ENCODE measurements at places on chromosomes 5 and 9.

DNA sequence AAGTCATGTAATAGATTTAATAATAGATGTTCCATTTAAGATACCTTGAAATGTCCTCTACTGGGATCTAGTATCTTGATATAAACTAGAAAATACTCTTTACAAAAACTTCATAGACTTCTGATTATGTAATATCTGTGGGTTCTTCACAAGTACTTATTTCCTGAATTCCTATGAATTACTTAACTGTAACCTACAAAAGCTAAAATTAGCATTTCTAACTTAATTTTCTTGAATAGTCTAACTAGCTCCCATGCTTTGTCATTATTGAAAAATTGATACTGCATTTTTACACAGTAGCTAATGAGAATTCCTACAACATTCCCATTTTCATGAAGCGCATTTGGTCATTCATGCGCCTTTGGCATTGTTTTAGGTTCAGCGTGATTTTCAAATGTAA lies 1828.2 kb downstream of the MAT2B start:
- no peak for DNase-seq

- no peak for DNase-seq
Measured at GRCh38 chr9:372128-372527, 157.5 kb downstream of the DOCK8 start.

- DNase-seq, result no peak
Measured at GRCh38 chr5:154646745-154647113, 108.4 kb upstream of the LARP1 start.

DNA sequence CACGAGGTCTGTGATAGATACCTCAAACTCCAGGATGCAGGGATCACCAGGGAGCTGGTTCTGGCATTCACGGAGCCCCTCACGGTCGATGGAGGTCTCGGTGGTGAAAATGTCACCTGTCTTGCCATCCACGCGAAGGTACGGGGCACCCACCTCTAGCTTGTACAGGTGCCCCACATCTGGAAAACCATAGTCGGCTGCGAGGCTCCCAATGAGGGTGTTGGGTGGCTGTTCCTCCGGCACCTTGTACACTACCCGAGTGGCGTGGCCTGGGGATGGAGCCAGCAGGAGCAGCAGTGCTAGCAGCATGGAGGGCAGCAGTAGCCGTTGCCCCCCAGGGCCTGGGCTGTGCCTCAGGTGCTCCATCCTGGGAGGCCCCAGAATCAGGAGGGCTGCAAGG lies 9.2 kb downstream of the PCDH1 start:
- DNase-seq, result no peak

DNA sequence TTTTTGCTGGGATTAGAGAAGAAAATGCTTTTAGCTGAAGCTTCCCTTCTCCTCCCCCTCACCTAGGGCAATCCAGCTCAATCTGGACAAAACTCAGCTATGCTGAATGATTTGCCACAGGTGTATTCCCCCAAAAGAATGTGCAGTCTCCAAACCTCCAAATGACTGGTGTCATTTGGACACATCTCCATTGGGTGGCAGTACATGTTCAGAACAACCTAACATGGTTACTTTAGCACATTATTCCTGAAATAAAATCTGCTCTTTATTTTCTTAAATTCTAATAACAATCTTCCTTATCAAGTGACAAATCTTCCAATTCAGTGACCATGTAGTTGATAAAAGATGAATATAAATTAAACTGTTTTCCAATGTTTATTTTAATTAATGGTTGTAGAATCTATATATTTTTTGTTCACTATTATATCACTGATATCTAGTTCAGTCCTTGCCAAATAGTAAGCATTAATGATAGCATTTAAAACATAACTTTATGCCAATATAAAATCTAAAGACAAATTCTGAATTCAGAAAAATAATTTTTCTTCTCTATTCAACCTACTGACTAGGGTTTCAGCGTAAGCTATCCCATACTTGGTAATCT lies 61.3 kb upstream of the MOCS2 start:
- DNase-seq, result no peak

Data from nucleus accumbens (tissue), 56 donors.